ENCODE measurements at places on chromosomes 4 and X. TPM values are rescaled to one million over a fixed set of nuclear protein-coding genes. Genes with fewer than 3 reads are reported as not detected.

- DNase-seq, result no peak
These were observed 49.7 kb downstream of the OTC start for GRCh38 chrX:38402118-38402517.

GLOD5 gene
- total RNA-seq, result 0.94 TPM

MAGEA3 gene
- not detected for total RNA-seq

GRCh38 chrX:49842621-49843020 lies 13.5 kb downstream of the PAGE4 start:
- no peak for DNase-seq

GRCh38 chr4:78145622-78146021 lies 88.5 kb downstream of the FRAS1 start:
- no peak for DNase-seq

GRCh38 chrX:134803551-134804183 lies 145.4 kb upstream of the PLAC1 start:
- no peak for DNase-seq

DNA sequence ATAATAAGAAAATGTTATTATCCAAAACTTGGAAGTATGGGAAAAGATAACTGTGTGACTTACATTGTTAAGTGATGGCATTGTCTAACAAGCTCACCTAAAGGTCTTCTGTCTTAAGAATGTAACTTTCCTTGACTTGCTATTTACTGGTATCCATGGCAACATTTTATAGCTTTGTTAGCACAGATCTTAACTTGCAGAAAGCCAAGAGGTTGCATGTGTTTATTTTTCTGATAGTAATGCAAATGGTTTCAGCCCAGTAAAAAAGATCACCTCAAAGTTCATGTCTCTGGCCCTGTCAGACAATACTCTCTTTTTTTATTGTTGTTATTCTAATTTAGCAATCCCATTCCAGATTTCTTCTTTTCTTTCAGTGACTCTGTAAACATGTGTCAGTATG lies 425.3 kb downstream of the SPRY1 start:
- DNase-seq, result no peak

PDGFRA gene
- 71.0 TPM for total RNA-seq

DNA sequence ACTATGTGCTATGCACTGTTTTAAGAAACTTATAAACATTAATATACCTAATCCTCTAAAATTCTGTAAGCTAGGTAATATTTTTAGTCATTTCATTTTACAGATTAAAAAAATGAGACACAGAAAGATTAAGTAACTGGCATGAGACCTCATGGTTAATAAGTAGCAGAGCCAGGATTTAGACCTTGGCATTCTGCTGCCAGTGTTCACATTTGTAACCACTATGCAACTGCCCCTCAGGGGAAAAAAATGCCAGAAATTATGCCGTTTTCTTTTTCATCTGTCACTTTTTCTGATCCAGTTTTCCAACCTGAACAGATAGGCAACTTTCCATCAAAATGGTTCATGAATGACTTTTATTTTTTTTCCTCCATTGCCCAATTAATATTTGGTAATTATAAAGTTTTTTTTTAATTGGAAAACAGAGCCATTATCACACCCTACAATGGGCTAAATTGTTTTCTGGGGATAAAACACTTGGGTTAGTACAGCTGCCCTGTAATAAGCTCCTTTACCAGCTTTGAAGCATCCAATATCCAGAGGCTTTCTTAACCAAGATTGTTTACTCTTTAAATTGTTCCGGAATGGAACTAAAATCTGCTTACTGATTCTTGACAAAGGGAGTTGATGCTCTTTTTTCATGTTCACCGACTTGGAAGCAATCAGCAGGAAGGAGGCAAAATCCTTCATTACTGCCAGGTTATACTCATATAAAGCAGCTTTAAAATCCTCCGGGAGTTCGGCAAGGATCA lies 56.4 kb upstream of the DDX60 start:
- no peak for DNase-seq

DNA sequence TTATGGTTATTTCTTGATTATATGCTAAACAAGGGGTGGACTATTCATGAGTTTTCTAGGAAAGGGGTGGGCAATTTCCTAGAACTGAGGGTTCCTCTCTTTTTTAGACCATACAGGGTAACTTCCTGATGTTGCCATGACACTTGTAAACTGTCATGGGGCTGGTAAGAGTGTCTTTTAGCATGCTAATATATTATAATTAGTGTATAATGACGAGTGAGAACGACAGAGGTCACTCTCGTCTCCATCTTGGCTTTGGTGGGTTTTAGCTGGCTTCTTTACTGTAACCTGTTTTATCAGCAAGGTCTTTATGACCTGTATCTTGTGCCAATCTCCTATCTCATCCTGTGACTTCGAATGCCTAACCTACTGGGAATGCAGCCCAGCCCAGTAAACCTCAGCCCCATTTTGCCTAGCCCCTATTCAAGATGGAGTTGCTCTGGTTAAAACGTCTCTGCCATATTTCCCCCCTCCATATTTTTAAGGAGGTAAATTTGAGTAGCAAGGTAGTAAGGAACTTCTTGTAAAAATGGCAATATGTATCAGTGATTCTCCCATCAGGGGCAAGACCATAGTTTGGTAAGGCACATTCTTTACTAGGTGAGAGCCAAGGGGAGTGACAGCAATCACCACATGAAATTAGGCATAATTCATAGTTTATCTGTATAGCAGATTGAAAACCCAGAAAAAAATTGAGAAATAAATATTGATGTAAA lies 2.6 kb downstream of the CXCL2 start:
- no peak for DNase-seq

DNA sequence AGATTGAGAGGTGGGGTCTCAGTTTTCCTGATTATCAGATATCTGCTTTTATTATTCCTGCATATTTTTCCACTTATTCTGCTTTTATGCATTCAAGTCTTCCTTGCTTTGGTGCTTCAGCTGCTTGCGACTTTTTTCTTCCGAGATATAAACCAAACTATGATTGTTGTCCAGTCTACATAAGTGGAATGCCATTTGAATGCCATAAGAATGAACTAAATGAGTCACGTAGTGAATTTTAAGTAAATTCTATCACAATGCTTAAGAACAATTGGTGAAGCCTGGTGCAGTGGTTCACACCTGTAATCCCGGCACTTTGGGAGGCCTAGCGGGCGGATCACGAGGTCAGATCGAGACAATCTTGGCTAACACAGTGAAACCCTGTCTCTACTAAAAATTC lies 189.1 kb downstream of the PCDH18 start:
- DNase-seq, result no peak

DNA sequence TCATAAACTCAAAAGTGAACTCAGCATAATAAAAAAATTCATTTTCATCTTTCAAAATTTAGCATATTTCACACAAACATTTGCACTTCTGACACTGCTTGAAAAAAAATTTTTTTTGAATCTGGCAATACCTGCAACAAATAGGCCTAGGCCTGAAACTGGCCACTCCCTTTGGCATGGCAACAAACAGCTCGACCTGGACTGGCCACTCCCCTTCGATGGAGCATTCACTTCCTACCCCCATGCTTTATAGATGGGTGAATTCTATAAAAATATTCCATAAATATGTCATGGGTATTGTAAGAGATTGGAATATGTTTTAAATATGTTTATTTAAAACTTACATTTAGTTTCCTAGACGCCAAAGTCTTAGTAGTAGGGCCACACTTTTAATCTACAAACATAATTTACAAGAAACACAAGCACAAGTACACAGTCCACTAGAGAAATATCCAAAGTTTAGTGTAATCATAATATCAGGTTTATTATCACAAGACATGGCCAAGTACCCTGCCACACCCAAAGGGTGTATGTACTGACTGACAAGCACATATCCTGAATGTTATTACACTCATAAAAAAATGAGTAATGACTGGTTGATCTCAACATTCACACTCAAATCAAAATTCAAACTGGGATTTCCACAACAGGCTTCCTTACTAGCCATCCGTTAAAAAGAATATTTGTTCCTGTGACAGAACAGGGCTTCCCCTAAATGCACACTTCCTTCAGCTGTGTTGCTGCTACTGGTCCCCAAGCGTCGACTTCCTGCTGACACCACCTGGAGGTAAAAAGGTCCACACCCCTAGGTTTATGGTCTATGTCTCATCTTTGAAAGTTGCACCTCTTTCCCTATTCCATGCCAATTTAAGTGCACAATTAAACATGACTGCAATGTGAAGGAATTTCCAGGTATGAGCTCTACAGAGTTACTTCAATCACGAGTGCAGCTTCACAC lies 271.5 kb downstream of the NR3C2 start:
- DNase-seq, result no peak

ARHGAP24 gene
- total RNA-seq, result 94.7 TPM

DNA sequence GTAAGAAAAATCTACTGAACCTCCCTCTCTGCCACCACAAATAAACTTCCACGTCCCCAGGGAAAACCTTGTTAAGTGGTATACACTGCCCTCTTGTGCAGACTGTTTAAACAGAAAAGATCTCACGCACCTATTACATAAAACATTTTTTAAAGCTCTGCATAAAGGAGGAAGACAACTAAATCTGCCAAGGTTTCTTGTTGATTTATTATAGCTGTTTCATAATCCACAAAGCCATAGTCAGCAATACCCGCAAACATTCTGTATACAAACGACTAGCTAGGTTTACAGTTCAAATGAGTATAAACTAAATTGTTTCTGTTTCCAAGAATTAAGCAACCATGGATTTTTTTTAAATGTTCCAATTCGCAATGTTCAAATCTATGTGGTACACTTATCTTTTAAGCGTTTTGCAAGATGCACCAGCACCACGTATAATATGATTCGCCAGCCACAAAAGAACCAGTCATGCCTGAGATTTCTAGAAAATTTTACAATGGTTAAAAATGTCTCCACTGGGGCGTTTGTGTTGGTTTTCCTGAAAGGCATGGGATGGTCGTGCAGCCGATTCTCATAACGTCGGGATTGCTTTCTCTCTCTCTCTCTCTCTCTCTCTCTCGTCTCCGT lies 164.6 kb downstream of the PRKX start:
- no peak for DNase-seq

GRCh38 chr4:118280501-118281218 lies 72.1 kb downstream of the PRSS12 start:
- DNase-seq, result peak; percentile 83

TEC gene
- total RNA-seq, result 5.9 TPM

GRCh38 chrX:499870-500364 lies 113.2 kb upstream of the PPP2R3B start:
- DNase-seq, result no peak
